ENCODE measurements at places on chromosomes 2 and 18.

- no peak for DNase-seq
Measured at GRCh38 chr2:172995323-172996244, 80.1 kb upstream of the MAP3K20 start.

- DNase-seq: no peak
Measured at GRCh38 chr2:207233731-207234130, 68.0 kb upstream of the KLF7 start.

- no peak for DNase-seq
Measured at GRCh38 chr2:143169105-143169504, 39.9 kb downstream of the ARHGAP15 start.

DNA sequence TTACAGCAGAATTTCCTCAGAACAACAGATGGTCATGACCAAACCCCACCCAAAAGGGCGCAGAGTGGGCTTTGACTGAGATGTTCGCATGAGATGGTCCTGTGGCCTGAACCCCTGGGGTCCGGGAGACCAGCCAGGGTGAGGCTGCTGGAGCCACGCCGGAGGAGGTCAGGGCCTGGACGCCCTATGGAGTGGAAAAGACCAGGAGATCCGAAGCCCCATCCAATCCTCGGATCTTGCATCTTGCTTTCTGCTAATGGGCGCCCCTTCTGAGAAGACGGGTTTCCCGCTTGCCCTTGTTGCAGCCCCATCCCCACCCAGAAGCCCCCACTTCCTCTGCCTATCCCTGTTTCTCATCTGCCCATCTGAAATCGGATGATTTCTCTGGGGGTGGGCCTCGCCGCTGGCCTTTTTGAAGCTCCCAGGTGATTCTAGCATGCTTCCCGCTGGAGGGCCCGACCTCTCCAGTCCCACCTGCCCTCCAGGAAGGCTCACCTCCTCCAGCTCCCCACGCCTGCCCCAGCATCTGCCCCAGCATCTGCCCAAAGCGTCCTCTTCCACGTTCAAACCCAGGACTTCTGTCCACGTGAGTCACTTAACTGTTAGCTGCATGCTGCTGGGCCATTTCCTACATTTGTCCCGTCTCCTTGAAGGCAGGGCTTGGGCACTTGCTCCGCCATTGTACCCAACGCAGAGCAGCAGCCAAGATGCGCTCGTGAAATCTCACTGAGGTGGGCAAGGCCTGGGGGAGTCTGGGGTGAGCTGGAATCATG, 4.3 kb upstream of the CNDP1 start:
- DNase-seq: no peak

GRCh38 chr2:233225230-233226068, 26.0 kb upstream of the ATG16L1 start:
- DNase-seq: no peak

GRCh38 chr2:190121971-190122370, 59.4 kb upstream of the MSTN start:
- no peak for DNase-seq

GRCh38 chr2:16150456-16151280, 210.3 kb downstream of the MYCN start:
- no peak for DNase-seq

DNA sequence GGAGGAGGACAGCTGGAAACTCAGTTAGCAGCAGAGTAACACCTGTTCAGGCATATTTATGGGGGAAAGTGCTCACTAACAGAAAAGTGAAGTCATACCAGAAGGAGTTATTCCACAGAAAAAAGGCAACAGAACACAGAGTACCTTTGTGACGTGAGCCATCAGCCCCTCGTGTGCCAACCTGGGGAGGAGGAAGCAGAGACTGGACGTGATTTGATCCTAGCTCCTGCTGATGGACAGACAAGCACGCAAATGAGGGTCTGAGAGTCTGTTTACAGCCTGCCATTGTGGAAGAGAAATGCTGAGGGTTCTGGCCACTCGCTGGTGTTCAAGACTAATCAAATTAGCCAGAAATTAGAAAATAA, 120.7 kb downstream of the ZNF521 start:
- DNase-seq: no peak

- no peak for DNase-seq
Measured at GRCh38 chr2:26536371-26537068, 58.6 kb upstream of the OTOF start.

DNA sequence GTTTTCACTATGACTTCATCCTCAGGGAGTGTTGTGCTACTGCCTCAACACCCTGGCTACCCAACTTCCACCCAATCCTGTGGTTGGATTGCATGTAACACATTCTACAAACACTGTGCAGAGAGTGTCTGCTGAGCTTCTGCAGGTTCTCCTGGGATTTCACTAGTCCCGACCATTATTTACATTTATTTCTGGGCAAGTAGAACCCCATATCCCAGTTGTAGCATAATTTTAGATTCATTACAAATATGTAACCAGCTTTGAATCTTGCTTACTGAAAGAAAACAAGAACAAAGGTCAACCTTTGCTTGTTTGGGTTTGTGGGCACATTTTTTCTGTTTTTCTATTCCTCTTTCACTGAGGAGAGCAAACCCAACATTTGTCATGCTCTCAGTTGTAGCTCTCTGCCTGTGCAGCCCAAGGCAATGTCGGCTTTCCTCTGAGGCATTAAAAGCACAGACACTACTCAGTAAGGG, 2036.1 kb upstream of the LRRTM1 start:
- DNase-seq: no peak

Measured in activated CD8-positive, alpha-beta memory T cell treated with anti-CD3 and anti-CD28 coated beads, Interleukin-2, amount 10 ng/mL, durations not matched to agents 7 days and 5 days (primary cell).